ENCODE measurements at places on chromosomes 4 and X.
A peak's percentile ranks its signal among the peaks of the same experiment; 100 is the strongest.

- no peak for DNase-seq
Observed at GRCh38 chr4:3372933-3373465, 68.8 kb upstream of the HGFAC start.

GRCh38 chrX:106894392-106894909 is 8.7 kb downstream of the RIPPLY1 start:
- peak; percentile 12 for DNase-seq

DNA sequence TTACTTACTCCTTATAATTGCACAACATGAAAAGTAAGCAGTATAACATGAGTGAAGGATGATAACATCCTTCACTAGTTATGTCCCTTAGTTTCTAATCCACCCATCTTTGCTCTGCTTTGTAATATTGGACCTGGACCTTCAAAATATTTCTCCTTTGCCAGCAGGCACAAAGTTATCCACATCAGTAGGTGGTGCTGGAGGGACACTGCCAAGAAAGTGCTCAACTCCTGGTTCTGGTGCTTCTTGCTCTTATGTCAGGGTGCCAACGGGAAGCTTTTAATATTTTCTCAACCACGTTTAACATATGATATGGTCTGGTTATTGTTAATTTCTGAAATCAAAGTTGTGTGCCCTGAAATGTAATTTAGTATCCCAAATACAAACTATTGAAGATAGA is 49.1 kb downstream of the TMEM165 start:
- no peak for DNase-seq

DNA sequence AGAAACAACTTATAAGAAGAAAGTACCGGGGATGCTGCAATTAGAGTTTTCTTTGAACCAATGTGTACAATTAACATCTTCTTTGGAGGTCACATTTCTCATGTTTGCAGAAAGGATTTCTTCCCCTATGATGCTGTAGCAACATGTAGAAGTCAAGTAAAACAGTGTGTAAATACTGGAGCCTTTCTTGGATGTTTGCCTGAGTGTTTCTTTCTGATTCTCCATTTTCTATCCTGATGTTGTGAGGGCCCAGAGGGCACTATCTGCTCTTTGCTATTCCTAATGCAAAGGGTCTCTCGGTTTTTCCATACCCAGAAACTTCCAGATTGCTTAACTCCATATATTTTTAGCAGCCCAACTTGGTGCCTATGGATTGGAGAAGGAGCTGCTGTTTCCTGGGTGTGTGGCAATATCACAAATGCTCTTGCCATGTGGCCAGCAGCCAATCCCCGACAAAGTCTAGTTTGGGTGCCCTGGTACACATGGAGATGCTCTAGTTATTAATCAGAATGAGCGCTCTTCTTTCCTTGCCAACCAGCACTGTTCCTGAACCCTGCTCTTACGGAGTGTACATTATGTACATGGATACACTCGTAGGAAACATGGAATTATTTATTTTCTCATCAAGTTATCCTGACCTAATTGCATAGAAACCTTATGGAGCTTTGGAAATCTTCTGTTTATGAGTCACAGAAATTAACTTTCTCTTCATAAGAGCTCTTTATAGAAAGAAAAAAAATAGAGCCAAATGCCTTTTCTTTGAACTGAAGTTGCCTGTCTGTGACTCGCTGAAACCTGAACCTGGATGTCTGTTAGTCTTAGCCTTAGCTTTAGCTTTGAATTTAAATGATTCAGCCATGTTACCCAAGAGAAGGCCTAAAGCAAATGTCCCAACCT is 67.0 kb upstream of the GPC4 start:
- DNase-seq = no peak

- no peak for DNase-seq
Observed at GRCh38 chr4:175961604-175962003, 104.0 kb upstream of the WDR17 start.

DNA sequence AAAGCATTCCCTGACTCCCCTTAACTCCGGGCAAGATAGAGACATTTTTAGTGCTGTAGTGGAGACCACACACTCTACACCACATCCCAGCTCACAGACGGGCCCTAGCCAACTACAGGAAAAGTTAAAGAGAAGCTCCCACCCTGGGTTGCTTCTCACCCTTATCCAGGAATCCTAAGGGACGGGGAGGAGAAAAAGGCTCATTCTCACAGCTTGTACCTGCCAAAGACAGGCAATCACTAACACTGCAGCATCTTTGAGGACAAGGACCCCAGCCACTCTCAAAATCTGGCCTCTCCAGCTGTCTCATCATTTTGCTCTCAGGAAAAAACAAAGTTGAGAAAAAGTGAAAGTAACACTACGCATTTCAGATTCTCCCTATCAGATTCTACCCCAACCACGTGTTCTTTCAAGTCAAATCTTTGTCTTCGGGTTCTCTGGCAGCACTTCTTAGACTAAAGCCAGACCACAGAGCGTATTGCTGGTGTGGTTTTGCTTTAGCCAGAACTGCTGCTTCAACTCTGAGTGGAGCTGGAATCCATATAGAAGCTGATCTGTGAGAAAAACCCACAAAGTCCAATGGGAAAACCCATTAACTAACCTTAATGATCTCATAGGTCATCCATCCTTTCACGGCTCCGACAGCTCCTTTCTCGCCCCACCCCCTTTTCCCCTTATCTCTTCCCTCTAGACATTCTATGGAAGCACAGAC is 605.9 kb upstream of the DIPK2B start:
- DNase-seq = peak; percentile 45

- DNase-seq = peak; percentile 79
Observed at GRCh38 chrX:74015379-74016019, 288.5 kb upstream of the ZCCHC13 start.

- no peak for DNase-seq
Observed at GRCh38 chr4:82551734-82552133, 10.1 kb downstream of the TMEM150C start.

- peak; percentile 20 for DNase-seq
Observed at GRCh38 chrX:57528670-57529255, 63.0 kb upstream of the ZXDB start.

- no peak for DNase-seq
Observed at GRCh38 chr4:95167805-95168204, 381.0 kb downstream of the UNC5C start.

DNA sequence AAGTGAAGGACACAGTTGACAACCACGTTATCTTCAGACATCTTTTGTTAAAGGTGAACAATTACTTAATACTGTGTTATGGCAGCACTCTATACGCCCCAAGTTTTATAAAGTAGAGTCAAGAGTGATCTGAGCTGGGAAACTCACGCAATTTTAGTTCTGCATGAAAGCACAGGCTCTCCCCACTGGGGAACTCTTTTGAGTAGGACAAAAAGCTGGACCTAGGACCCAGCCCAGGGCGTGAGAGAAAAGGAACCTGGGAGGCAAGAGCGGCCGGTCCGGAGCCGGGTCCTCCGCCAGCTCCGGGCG is 152.6 kb upstream of the SLC4A4 start:
- no peak for DNase-seq

DNA sequence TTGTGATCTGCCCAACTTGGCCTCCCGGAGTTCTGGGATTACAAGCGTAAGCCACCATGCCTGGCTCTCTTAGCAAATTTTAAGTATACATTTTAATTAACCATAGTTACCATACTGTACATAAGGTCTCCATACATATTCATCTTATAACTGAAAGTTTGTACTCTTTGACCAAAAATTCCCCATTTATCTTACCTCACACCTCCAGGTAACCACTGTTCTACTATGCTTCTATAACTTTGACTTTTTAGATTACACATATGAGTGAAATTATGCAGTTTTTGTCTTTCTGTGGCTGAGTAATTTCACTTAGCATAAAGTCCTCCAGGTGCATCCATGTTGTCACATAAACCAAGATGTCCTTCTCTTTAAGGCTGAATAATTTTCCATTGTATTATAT is 17.4 kb downstream of the C4orf51 start:
- DNase-seq = no peak

- DNase-seq = no peak
Observed at GRCh38 chr4:167854881-167855280, 237.5 kb upstream of the ANXA10 start.

DNA sequence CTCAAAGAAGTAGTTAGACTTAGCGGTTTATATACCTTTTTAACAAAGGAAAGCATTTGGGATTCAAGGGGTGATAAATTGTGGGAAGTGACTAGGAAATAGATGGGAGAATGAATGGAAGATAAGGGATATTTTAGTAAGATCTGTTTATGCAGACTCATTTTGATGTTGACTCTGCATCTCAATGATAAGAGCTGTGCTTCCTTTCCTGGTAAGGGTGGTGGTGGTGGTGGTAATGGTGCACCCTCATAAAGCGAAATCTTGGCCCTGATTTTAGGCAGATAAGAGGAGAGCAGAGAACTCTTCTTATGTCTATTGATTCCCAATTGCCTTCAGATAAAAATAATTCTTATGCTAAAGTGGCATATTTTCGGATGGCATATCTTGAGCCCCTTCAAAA is 197.1 kb downstream of the SPRY1 start:
- no peak for DNase-seq

DNA sequence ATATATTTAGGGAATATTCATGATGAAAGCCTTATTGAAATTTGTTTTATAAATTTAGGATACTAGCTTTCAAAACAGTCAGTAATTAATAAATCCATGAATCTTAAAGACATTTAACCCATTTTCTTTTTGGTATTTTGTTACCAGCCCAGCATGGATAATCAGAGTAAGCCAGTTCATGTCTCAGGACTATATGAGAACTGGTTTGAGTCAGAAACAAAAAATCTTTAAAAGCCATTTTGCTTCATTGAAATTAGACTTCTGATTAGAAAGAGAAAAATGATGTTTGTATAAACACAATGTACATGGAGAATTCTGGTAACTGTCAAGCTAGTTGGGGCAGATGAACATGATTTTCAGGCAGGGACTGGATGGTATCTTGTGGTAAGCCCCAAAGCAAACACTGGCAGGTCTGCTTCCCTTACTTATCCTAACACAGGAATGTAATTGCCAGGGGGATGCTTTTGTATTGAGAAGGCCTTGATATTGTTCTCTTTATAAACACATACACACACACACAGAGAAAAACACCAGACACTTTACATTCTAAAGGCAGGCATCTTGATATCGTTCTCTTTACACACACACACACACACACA is 9.4 kb downstream of the ARHGAP10 start:
- DNase-seq = no peak

DNA sequence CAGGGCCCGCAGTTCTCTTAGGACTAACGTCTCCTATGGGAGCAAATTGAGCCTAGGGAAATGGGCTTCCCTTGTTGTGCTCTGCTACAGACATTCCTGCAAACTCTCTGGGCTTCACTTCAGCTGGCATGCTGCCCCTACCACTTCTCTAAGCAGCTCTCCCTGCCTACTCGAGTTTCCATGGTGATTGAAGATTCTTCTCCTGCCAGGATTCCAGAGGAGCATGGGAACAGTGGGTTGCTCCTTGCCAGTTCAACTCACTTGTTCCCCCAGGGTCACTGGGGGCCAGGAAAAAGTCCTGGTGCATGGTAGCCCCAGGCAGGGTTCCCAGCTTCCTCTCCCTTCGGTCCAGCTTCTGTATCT is 21.1 kb upstream of the WDR17 start:
- DNase-seq = no peak

DNA sequence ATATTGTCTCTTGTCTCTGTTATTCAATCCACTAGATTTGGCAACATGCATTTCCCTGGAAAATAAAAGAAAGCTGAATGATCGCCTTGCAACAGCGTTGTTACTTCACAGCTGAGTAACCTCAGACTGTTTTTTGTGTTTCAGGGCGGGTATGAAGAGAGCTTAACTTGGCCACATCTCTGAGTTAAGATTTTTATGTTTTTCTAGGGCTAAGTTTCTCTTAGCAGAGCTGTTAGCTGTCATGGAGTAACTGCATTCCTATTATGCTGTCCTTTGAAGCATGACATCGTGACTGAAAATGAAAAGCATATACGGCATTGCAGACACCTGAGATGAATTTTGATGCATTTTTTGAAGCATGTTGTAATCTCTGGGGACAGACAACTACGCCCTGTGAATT is 1798.9 kb downstream of the PCDH7 start:
- no peak for DNase-seq

DNA sequence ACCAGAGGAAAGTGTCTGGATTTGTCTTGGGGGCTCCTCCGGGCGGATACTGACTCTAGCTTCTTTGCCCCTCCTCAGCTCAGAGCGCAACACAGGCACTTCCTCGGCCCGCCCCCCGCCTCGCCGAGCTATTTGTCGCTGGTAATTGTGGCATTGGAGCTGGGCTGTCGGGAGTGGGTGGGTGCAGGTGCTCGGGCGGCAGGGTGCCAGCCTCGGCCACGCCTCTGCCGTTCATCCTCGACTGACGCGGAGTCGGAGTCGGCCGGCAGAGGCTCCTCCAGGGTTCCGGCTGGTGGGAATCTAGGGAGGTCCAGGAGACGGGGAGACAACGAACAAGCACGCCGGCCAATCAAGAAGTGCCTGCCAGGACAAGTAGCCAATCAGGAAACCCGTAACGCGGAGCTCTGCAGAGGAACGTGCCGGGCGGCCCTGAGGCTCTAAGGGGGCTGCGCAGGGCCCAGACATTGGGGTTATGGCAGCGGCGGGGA is 3.9 kb upstream of the SYN1 start:
- DNase-seq = peak; percentile 46

- no peak for DNase-seq
Observed at GRCh38 chrX:8731559-8732395, at the start of gene ANOS1. TSS of gene ANOS1 (minus strand) at chrX:8732137. CDS start at chrX:8732036, 101 bp downstream.

GRCh38 chr4:20428436-20429160 is 176.9 kb downstream of the SLIT2 start:
- DNase-seq = no peak

DNA sequence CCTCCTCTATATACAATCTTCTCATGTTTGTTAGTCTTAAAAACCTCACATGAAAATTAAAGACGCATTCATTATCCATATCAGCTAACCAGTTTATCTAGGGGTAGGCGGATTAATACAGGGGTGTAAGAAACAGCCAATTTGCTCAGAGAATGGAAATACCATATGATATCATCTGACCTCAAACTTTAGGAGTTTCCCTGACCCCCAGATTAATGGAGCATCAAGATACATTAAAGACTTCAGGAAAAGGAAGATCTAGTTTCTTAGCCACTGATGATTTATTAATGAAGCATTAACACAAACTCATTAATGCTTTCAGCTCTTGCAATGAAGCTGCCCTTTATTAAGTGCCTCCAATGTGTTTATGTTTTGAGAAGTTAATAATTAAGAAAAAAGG is 67.5 kb downstream of the CAMK2D start:
- no peak for DNase-seq

DNA sequence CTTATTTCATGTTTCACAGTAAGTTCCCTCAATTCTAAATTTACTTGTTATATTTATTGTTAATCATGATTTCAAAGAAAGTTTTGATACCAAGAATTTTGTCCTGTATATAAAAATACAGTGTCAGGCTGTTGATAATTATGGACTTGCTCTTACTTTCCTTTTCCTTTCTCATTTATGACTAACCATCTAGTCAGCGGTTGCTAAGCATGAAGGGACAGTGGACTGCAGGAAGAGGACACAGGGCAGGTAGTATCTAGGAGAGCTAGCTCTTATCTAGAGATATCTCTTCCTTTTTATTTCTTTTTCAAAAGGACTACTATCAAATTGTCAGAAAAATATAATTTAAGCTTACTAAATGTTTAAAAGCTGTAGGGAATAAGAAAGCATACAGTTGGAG is 1.6 kb downstream of the OPRPN start:
- DNase-seq = no peak

- DNase-seq = no peak
Observed at GRCh38 chrX:69109706-69110105, 55.5 kb downstream of the PJA1 start.

All from CD4-positive, alpha-beta T cell (primary cell).